ENCODE measurements at places on chromosomes 4 and X. TPM values are rescaled to one million over a fixed set of nuclear protein-coding genes. Genes with fewer than 3 reads are reported as not detected.

The MAGEA1 gene
- not detected for total RNA-seq

The FAM184B gene
- total RNA-seq = not detected

The DMP1 gene
- not detected for total RNA-seq

The HOPX gene
- total RNA-seq = 1.1 TPM

The MCUB gene
- 42.9 TPM for total RNA-seq

The SLC34A2 gene
- under 0.01 TPM for total RNA-seq

The ART3 gene
- not detected for total RNA-seq

The ADH7 gene
- total RNA-seq = not detected

The USP17L19 gene
- total RNA-seq = not detected

The MAOA gene
- 203 TPM for total RNA-seq

The GABRQ gene
- not detected for total RNA-seq

The ADH1C gene
- not detected for total RNA-seq

The KLKB1 gene
- total RNA-seq = 0.06 TPM

The FGFR3 gene
- total RNA-seq = 3.2 TPM

The P2RY10 gene
- total RNA-seq = not detected

The TRIM2 gene
- total RNA-seq = 10.4 TPM

The IGSF1 gene
- total RNA-seq = not detected

The HELT gene
- total RNA-seq = not detected

The APLN gene
- total RNA-seq = 213 TPM

The OPRPN gene
- not detected for total RNA-seq

The PPEF2 gene
- not detected for total RNA-seq

The SATL1 gene
- not detected for total RNA-seq

The HNRNPD gene
- total RNA-seq = 35.3 TPM

The PRPS1 gene
- total RNA-seq = 20.4 TPM

The PDK3 gene
- 3.8 TPM for total RNA-seq

The FTSJ1 gene
- 34.3 TPM for total RNA-seq

The ETNPPL gene
- total RNA-seq = not detected

The PNMA5 gene
- not detected for total RNA-seq

The PORCN gene
- 10.3 TPM for total RNA-seq

The VCX2 gene
- total RNA-seq = not detected

All from bladder microvascular endothelial cell (primary cell).